SK-N-MC (cell line): ENCODE measurements at places on chromosomes 1 and 21.
A peak's percentile ranks its signal among the peaks of the same experiment; 100 is the strongest.

DNA sequence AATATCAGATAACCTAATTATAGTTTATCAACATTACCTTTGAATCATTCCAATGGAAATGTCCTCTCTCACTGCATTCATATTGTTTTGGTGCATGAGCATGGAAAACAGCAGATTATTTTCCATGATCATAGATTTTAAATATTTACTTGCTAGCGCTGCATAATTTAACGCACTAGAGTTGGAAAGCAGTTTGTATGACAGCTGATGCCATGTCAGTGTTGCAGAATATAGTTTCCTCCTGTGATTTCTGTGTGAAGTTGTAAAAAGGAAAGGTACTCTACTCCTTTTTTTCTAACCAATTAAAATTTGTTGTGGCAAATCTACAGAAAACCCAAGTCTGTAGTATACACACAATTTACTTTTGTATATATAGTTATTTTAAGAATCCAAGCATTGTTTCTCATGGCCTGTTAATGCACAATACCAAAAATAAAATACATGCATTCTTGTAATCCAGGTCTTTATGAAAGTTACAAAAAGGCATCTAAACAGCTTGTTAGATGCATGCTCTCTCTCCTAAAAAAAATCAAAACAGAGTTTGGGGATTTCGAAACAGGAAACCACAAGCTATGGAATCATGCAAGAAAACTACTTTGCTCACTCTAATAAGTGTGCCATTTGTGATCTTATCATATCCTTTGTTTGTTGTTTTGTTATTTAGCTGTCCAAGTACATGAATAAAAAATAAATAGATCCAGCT, 1.9 kb upstream of the ATG4C start:
- DNase-seq: peak; percentile 94

- no peak for DNase-seq
Observed at GRCh38 chr1:246302711-246303317, 204.3 kb downstream of the SMYD3 start.

DNA sequence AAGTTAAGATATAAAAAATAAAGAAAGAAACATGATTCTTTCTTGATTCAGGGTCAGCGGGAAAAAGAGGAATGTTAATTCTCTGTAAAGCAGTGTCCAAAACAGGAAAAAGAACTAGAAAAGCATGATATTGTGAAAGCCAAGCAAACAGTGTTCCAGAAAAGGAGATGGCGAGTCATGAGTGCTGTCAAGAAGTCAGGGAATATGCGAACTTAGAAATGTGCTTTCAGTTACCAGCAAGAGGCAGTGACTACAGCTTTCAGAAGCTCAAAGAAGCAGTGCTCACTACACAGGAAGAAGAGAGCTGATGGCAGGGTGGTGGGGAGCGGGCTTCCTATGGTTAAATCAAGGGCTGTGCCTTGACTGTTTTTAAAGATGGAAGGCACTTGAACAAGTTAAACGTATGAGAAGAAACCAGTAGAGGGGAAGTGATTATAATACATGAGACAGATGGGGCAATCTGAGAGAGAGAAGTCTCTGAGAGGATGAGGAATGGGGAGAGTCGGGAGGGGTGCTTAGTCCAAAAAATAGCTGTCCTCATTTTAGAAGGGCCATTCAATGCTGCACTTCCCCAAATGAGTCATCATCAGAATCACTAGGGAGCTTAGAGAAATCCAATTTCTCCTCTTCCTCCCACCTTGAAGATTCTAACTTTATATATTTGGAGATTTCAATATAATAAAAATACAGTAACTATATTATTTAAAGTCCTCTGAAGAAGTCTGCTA, 90.4 kb downstream of the KCNK1 start:
- DNase-seq: no peak

DNA sequence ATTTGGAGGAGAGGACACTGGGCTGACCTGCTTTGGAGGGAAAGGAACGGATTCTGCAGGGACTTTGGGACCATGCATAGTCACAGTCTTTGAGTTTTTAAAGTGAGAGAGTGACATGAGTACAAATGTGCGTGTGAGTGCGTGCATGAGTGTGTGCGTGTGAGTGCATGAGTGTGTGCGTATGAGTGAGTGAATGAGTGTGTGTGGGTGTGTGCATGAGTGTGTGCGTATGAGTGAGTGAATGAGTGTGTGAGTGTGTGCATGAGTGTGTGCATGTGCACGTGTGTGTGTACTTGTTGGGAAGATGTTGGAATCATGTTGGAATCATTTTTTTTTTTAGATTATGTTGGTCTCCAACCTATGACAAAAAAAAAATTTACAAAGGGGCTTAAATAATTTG, 70.5 kb downstream of the PAX7 start:
- DNase-seq: no peak

DNA sequence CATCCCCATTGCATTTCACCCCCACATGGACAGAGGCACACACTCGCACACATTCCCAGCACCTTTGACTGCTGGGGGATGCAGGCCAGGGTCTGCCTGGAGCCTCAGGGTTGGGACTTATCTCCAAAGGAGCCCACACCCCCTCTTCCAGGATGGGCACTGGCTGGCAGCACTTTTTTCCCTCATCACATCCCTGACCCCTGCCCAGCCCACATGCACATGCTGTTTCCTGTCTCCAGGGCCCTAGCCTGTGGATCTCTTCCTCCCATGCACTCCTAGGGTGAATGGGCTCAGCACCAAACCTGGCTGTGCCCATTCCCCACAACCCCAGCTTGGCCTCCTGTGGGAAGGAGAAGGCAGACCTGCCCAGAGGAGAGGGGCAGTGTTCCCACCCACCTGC, 59.3 kb downstream of the STUM start:
- no peak for DNase-seq

- DNase-seq: no peak
Observed at GRCh38 chr1:31834501-31834900, 18.7 kb upstream of the SPOCD1 start.

DNA sequence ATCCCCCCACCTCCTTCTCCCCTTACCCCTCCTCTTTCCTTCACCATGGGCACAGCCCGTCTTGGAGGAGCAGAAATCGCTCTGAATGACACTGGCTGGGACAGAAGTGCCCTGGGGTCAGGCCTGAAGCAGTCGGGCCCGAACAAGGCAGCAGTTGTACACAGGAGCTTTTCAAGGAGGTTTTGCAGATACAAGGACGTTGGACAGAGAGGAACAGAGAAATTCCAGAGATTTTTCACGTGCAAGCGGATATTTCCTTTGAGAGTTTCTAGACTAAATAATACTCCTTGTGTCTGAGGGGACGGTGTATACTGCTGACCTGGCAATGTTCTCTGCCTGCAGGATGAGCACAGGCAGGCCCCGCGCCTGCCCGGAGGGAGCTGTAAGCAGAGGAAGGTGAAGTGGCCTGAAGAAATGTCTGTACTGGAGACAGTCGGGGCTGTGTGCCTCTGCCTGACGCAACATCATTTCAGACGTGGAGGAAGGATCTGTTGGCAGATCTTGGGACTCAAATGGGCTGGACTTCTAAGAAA, 95.3 kb upstream of the SLC25A33 start:
- DNase-seq: no peak

DNA sequence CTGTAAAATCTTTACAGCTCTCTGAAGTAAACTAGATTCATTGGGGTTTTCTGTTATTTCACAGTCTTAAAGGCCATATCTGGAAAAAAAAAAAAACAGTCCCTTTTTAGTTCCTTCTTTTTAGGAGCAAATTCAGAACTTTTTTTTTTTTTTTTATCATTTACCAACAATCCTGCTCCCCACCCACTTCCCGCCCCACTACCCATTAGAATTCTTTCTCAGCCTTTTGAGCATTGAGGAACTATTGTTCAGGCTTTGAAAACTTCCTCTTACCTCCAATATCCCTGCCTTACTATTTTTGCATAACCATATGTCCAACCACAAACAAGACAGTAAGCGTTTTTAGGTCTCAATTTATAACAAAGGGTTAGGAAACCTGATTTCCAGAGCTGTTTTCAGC, 330.1 kb downstream of the PLPP3 start:
- DNase-seq: no peak

- DNase-seq: no peak
Observed at GRCh38 chr1:200968469-200969410, 54.8 kb downstream of the KIF21B start.

GRCh38 chr1:220533504-220534109, 5.7 kb downstream of the MARK1 start:
- no peak for DNase-seq

GRCh38 chr1:241074507-241074906, 282.5 kb downstream of the RGS7 start:
- DNase-seq: no peak

- DNase-seq: no peak
Observed at GRCh38 chr1:69055194-69055593, 512.5 kb upstream of the LRRC7 start.

DNA sequence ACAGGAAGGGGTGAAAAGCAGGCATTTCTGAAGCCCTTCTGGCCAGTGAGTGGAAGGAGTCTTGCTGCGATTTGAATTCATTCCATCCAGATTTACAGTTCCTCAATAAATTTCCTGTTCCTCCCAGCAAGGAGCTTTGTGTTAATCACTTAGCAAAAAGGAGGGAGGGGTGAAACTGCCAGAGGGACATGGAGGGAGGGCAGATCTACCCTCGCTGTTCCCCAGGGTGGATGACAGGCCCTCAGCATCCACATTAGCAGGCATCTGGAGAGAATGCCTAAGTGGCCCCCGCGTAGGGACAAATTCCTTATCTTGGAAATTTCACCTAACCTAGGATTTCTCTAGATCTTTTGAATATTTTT, 1.2 kb downstream of the ETV3 start:
- DNase-seq: no peak

- no peak for DNase-seq
Observed at GRCh38 chr1:38780133-38780532, 79.4 kb downstream of the RRAGC start.

DNA sequence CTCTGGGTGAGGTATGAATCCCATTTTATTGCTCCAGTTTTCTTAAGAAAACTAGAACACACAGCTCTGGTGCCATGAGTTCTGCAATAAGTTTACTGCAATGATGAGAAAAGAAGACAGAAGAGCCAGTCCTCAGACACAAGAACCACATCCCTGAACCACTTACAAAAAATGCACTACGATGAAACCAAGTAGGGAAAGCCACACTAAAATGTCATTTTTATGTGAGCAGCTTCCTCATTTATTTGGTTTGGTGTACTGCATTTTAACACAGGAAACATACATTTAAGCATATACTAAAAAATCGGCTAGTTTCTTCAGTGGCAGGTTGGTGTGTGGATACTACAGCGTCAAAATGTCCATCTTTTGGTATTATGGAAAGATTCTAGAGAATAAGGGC, 95.9 kb downstream of the PTPN14 start:
- DNase-seq: no peak

DNA sequence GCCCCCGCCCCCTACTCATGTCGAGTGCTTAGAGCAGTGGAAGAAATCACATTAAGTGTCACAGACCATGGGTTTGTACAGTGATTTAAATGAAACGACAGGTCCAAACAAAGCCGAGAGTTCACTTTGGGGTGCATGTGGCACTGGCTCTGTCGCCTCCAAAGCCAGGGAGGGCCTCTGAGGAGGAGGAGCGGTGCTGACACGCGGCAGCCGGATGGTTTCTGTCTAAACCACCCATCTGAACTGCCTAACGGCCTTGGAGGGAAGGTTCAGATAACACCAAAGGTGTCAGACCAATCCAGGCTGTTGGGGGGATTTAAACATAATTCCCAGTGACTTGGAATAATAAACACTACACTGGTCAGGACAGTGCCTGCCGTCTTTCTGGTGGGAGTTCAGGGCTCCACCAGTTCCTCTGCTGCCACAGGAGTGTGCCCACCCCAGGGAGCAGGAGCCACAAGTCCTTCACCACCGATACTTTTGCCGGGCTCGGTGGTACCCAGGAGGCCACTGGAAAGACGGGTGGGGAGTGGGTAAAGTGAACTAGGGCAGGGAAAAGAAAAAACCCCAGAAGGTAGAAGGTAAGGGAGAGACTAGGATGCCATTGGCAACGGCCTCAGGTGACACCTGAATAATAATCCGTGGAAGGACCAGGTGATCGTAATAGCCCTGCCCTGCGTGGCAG, 78.2 kb downstream of the SLC66A1 start:
- DNase-seq: no peak

DNA sequence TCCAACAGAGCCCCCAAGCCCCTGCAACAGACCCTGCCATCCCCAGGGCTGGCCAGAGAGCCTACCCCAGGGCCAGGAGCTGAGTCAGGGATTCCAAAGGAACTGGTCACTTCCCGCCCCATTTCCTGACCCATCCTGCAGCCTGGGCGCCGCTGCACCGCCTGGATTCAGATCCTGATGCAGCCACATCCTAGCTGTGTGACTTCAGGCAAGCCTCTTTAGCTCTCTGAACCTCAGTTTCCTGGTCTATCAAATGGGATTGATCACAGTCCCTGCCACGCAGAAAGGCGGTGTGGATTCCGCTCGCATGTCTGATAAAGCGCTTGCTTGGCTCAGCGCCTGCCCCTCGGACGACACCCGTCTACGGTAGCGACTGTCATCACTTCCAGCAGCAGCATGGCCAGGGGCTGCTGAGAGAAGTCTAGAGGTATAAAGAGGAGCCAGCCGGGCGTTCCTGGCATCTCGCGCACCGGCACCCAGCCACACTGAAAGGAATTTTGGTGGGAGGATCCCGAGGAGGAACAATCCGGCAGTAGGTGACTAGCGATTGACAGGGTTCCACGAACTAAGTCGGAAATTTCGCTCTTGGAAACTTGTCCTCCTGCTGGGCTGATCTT, 10.1 kb downstream of the EPHA2 start:
- DNase-seq: no peak

- no peak for DNase-seq
Observed at GRCh38 chr1:93252598-93252997, 72.1 kb downstream of the CCDC18 start.

- DNase-seq: peak; percentile 91
Observed at GRCh38 chr1:163410073-163410999, 88.6 kb downstream of the NUF2 start.

DNA sequence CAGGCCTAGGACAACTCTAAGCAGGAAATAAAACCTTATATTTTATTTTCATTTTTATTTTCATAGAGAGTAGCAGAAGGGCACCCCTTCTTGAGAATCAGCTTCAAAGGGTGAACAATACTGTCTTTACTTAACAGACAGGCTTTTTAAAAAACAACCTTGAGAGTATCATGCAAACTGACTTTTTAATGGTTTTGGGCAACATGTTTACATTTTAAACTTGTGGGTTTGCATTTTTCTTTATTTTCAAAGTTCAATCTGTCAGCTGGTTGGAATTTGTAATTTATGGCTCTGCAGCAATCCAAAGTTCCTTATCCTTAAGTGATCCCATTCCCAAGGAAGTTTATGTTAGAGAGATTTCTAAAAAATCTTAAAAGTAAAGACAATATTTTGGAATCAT, 392.3 kb upstream of the ADAMTS5 start:
- DNase-seq: no peak

GRCh38 chr21:35465741-35466140, 416.6 kb upstream of the RUNX1 start:
- DNase-seq: no peak

- no peak for DNase-seq
Observed at GRCh38 chr1:9700340-9700739, 48.8 kb downstream of the PIK3CD start.

- DNase-seq: no peak
Observed at GRCh38 chr21:33244779-33245105, 15.0 kb downstream of the IFNAR2 start.
